NCI-H1417 (cell line): ENCODE measurements at places on chromosomes 7 and 10.

DNA sequence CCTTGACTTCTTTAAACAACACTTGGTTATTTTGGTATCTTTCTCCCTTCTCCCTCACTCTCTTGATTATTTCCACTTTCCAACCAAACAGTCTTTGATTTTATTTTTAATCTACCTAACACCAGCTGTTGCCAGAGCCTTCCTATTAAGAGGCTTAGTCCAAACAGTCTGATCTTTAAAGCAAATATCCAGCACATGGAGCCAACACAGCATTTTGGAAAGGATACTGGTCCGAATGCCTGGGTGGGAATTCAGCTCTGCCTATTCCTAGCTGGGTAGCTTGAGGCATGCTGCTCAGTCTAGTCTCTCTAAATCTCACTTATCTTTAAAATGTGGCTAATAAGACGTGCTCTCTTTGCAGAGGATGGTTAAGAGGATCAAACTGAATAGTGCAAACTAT, 129.3 kb downstream of the NRCAM start:
- no peak for DNase-seq

- DNase-seq = no peak
These were observed 95.2 kb downstream of the VIPR2 start for GRCh38 chr7:159049266-159050025.

DNA sequence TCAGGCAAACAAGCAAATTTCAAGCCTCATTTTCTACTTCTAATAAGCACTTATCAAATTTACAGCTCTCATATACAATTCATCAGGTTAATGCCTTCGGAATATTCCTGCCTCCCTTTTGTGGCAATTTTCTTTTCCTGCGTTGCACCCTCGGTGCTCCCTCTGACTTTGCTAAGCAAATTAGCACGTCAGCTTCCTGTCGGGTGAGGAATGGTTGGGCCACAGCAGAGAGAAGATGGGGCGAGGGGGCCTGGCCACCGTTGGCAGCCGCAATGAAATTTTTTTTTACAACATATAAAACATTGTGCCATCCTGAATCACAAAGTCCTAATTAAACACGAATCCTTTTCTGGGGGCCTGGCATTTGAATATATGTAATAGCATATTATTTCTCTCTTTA, 28.1 kb downstream of the ELFN1 start:
- DNase-seq = no peak

DNA sequence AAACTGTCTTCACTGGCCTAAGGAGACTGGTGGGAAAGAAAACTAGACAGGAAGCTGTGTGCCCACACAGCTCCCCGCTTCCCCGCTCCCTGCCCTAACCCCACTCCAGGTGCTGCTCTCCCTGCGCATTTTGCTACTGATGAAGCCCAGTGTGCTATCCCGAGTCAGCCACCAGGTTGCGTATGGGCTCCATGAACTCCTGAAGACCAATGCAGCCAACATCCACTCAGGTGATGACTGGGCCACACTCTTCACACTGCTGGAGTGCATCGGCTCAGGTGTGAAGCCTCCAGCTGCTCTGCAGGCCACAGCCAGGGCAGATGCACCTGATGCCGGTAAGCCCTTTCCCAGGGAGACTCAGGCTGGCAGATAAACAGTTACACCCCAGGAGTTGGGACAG, 20.3 kb upstream of the NFKB2 start:
- no peak for DNase-seq

DNA sequence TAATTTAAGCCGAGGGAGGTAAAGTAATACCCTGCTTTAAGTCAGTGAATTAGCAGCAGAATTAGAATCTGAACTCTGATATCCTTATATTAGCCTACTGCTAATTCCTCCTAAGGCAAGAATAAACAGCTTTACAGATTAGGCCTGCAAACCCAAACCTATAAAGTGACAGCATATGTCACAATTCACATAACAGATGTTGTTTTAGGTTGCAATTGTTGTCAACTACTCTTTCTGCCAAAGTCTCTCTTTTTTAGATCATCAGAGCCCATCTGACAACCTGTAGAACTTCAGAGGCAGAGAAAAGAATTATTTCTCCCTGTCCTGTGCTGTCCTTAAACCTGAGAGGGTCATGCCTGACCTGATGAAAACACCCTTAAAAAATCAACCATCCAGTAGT, 167.2 kb downstream of the PRKG1 start:
- no peak for DNase-seq

DNA sequence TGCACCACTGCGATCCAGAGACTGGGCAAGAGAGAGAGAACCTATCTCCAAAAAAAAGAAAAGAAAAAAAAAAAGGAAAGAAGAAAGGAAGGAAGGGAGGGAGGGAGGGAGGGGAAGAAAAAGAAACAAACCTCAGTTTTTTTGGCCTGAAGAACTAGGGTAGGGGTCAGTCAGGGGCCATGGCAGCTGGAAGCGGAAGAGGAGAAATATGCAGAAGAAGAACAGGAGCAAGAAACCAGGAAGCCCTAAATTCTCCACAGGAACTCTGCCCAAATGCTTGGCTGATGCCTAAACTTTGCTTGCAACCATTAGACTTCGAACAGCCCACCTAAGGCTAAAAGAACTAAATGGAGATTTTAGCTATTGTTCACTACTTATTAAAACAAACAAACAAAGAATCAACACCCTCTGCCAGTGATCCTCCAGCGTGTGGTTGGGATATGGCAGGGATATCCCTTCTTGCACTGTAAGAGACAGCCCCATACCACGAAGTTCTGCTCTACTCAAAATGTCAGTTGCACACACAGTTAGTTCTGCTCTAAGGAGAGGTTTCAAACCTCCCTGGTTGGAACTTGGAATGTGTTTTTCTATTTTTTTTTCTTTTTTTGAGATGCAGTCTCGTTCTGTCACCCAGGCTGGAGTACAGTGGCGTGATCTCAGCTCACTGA, 139.5 kb downstream of the FAM107B start:
- no peak for DNase-seq

- no peak for DNase-seq
These were observed 55.2 kb upstream of the FRMD4A start for GRCh38 chr10:14385596-14386593.
